ENCODE measurements at places on chromosomes 13 and 19. TPM values are rescaled to one million over a fixed set of nuclear protein-coding genes. Genes with fewer than 3 reads are reported as not detected.

DNA sequence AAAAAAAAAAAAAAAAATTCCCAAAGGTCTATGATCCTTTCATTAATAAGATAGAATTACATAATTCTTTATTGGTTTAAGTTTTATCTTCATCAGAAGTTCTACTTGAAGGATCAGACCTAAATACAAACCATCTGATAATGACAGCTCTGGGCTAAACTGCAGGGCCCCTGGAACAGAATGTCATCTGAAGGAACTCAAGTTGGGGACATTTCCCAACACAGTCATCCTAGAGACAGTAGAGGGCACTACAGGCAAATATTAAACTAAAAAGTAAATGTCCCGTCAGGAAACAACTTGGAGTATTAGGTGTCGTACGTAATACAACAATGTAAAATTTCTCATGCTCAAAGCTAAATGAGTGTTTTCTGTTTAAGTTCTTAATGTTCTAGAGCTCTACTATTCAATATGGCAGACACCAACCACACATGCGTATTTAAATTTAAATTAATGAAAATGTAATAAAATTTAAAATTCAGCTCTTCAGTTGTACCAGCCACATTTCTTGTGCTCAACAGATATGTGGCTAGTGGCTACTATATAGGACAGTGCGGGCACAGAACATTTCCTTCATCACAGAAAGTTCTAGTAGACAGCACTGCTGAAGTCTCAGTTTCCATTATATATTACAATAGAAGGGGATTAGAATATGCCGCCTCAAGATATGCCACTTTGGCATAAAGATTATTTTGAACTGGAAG is 21.8 kb upstream of the NAXD start:
- H3K4me1 ChIP-seq, result peaks cover 3% of the 10 kb centered on the region
- H3K4me3 ChIP-seq, result no peak overlapping the region
- H3K27ac ChIP-seq, result no peak overlapping the region
- no peaks in the 10 kb centered on the region for H3K36me3 ChIP-seq
- no peak for DNase-seq

The SLC10A2 gene
- total RNA-seq, result not detected

DNA sequence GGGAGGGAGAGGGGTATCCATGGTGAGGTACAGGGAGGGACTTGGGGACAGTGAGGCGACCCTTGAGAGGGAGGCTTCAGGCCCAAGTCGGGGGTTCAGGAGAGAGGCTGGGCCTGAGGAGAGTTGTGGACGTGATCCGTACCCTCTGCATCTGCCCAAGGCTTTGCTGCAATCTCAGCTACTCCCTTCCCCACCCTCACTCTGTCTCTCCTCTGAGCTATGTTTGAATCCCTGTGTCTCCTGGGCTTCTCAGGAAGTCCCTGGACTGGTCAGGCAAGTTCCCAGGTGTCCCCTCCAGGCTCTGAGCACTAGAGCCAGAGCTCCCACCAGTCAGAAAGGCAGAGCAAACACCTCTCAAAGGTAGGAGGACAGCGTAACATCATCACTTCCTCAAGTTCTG is 1.8 kb downstream of the LIN37 start:
- no peak for DNase-seq
- H3K4me3 ChIP-seq, result peak overlapping the region; percentile 47
- peaks cover 20% of the 10 kb centered on the region for H3K4me1 ChIP-seq
- H3K36me3 ChIP-seq, result peaks cover 6% of the 10 kb centered on the region
- peaks cover 3% of the 10 kb centered on the region for H3K27me3 ChIP-seq
- H3K27ac ChIP-seq, result no peak overlapping the region

DNA sequence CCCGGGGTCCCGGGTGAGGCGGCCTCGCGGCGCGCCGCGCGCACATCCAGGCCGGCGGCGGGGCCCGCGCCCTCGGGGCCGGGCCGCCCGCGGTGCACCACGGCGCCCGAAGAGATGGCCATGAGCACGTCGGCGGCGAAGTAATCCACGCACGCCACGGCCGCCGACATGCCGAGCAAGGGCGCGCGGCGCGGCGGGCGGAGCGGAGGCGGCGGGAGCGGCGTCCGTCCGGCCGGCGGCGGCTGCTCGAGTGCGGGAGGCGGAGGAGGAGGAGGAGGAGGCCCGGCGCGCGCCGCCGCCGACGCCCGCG is at the start of gene KLF16:
TSS of gene KLF16 (minus strand) at position 252 of the 310 bp plus-strand sequence. CDS start at position 170, 82 bp downstream.
- no peaks in the 10 kb centered on the region for H3K36me3 ChIP-seq
- no peaks in the 10 kb centered on the region for H3K27me3 ChIP-seq
- H3K4me3 ChIP-seq, result peak within 1 kb of the TSS; percentile 96
- peak within 1 kb of the TSS; percentile 93 for H3K27ac ChIP-seq
- peaks cover 15% of the 10 kb centered on the region for H3K4me1 ChIP-seq

The PEX11G gene
- total RNA-seq, result 1.0 TPM

The SPACA4 gene
- total RNA-seq, result not detected

The SULT2B1 gene
- total RNA-seq, result not detected

- no peaks in the 10 kb centered on the region for H3K27me3 ChIP-seq
- no peak overlapping the region for H3K27ac ChIP-seq
- H3K4me3 ChIP-seq, result no peak overlapping the region
- H3K36me3 ChIP-seq, result peaks cover 58% of the 10 kb centered on the region
- H3K4me1 ChIP-seq, result no peaks in the 10 kb centered on the region
Observed at GRCh38 chr19:51994048-51994644, 7.5 kb upstream of the ZNF350 start.

GRCh38 chr19:2015608-2015950 is at the start of gene BTBD2:
TSS of gene BTBD2 (minus strand) at chr19:2015714. CDS start at chr19:2015703, 11 bp downstream.
- H3K27ac ChIP-seq, result peak within 1 kb of the TSS; percentile 54
- peaks cover 12% of the 10 kb centered on the region for H3K4me1 ChIP-seq
- H3K27me3 ChIP-seq, result no peaks in the 10 kb centered on the region
- no peak for DNase-seq
- peak within 1 kb of the TSS; percentile 81 for H3K4me3 ChIP-seq

The ZNF155 gene
- total RNA-seq, result 12.9 TPM

DNA sequence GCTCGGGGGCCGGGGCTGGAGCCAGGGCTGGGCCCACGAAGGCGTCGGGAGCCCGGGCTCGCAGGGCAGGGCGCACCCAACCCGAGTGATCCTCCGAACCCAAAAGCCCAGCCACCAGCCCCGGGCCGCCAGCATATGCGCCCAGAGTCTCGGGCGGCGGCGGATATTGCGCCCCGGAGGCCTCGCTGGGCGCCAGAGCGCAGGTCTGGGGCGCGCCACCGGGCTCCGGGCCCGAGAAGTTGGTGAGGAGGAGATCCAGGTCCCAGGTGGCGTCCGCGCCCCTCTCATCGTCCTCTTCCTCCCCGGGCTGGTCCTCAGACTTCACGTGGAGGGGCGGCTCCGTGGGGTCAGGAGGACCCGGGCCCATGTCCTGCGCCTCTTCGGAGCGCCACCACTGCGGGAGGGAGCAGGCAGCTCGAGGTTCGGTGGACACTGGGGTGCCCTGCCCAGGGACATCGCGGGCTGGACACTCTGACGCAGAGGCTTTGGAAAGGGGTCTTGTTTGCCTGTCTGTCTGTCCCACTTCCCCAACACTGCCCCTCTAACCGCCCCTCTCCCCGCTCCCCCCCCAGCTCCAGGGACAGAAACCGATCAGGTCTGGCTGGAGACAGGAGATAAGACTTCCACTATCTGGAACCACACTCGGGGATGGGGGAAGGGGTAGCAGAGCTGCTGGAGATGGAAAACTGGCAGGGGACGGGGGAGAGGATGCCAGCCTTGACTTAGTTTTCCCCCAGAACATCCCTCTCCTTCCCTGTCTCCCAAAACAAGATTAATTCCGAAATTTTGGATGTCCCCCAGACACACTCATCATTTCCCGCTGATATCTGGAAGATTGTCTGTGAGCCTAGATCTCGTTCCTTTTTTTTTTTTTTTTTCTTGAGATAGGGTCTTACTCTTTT is 1.0 kb downstream of the KLF1 start:
- H3K4me3 ChIP-seq, result peak overlapping the region; percentile 47
- H3K27me3 ChIP-seq, result peaks cover 4% of the 10 kb centered on the region
- no peak overlapping the region for H3K27ac ChIP-seq
- peaks cover 27% of the 10 kb centered on the region for H3K4me1 ChIP-seq
- DNase-seq, result no peak
- peaks cover 3% of the 10 kb centered on the region for H3K36me3 ChIP-seq

The CEACAM16 gene
- total RNA-seq, result not detected

GRCh38 chr19:44767295-44768180 is 10.2 kb upstream of the CBLC start:
- H3K4me3 ChIP-seq, result peak overlapping the region; percentile 44
- peaks cover 41% of the 10 kb centered on the region for H3K4me1 ChIP-seq
- H3K36me3 ChIP-seq, result peaks cover 11% of the 10 kb centered on the region
- DNase-seq, result no peak
- peak overlapping the region; percentile 32 for H3K27ac ChIP-seq

The PPP1R37 gene
- total RNA-seq, result 29.5 TPM

The WDR87 gene
- not detected for total RNA-seq

GRCh38 chr13:30864433-30865122 is 41.5 kb upstream of the MEDAG start:
- H3K4me1 ChIP-seq, result no peaks in the 10 kb centered on the region
- no peak overlapping the region for H3K27ac ChIP-seq
- H3K36me3 ChIP-seq, result no peaks in the 10 kb centered on the region
- H3K4me3 ChIP-seq, result no peak overlapping the region
- DNase-seq, result no peak
- H3K27me3 ChIP-seq, result peaks cover 15% of the 10 kb centered on the region
